ENCODE measurements at places on chromosomes 1 and 21. TPM values are rescaled to one million over a fixed set of nuclear protein-coding genes. Genes with fewer than 3 reads are reported as not detected.
A peak's percentile ranks its signal among the peaks of the same experiment; 100 is the strongest.

DNA sequence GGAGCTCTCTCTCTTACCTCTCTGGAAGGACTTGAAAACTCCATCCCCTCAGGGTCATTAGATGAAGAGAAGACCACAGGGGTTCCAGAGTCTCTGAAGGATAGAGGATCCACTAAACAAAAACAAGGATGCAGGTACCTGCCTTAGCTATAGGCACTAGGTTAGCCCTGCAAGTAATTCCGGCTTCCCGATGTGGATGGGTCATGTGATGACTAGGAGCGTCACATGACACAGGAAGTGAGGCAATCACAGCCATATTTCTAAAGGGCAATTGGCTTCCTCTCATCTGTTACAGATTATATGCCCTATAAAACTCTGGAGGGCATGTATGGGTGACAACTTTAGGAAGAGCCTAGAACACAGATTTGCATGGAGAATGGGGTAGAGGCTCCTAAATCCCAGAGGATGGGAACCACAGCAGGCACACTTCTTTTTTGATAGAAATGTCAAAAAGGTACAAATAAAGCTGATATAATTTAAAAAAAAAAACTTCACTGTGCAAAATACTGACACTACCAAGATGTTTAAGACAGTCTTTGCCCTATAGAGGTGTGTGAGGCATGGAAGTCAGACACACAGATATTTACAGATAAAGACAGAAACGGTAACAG, 14.1 kb downstream of the ENTREP3 start:
- peaks cover 29% of the 10 kb centered on the region for H3K36me3 ChIP-seq
- DNase-seq = peak; percentile 80
- H3K4me1 ChIP-seq = peaks cover 28% of the 10 kb centered on the region
- peak overlapping the region; percentile 27 for H3K4me3 ChIP-seq
- H3K27ac ChIP-seq = peak overlapping the region; percentile 71
- no peaks in the 10 kb centered on the region for H3K27me3 ChIP-seq

- no peaks in the 10 kb centered on the region for H3K36me3 ChIP-seq
- no peaks in the 10 kb centered on the region for H3K4me1 ChIP-seq
- H3K27ac ChIP-seq = no peak overlapping the region
- no peaks in the 10 kb centered on the region for H3K27me3 ChIP-seq
- no peak overlapping the region for H3K4me3 ChIP-seq
- DNase-seq = no peak
Measured at GRCh38 chr1:166119471-166119965, 47.3 kb downstream of the FAM78B start.

CD160 gene
- 0.58 TPM for total RNA-seq

GRCh38 chr1:92538048-92538412, 51.3 kb upstream of the GFI1 start:
- H3K27me3 ChIP-seq = no peaks in the 10 kb centered on the region
- H3K4me3 ChIP-seq = no peak overlapping the region
- no peak for DNase-seq
- no peaks in the 10 kb centered on the region for H3K4me1 ChIP-seq
- H3K36me3 ChIP-seq = no peaks in the 10 kb centered on the region

GRCh38 chr1:77671836-77672235, 10.6 kb downstream of the ZZZ3 start:
- H3K36me3 ChIP-seq = no peaks in the 10 kb centered on the region
- H3K4me1 ChIP-seq = peaks cover 60% of the 10 kb centered on the region
- DNase-seq = no peak
- H3K27me3 ChIP-seq = no peaks in the 10 kb centered on the region
- H3K4me3 ChIP-seq = no peak overlapping the region

DNA sequence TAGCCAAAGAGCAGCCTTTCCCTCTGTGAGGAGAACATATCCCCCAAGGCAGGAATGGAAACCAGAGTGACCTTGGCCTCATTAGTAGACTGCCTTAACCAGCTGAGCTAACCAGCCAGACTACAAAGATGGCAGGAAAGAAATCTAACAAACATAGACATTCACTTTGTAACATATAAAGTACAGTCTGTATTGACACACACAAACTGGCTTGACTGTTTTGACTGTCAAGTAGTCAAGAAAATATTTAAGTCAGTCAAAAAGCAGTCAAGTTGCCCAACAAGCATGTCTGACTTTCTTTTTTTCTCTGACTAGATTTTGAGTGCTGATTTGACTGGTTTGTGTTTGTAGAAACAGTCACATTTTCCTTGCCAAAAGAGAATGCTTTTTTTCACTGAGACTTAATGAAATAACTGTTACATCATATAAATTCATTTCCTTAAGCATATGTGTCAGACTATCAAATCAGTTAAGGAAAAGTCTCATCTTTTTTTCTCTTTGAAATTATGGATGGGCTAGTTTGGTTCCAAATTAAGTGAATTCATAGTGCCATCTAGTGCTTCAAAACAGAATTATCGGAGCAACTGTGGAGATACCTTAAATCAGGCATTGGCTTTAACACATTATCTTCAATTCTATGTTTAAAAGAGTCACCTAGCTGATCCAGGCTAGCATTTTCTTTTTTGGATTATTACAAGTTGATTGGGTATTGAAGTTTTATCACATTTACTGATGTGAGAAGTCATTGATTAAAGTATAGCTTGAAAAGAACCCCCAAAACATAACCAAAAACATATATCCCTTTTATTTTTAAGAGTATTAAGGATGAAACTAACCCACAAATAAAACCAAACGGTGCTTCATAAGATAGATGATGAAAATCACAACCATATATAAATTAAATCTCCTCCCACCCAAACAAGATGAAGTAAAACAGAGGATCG, 75.0 kb downstream of the ATP6V1G3 start:
- no peaks in the 10 kb centered on the region for H3K36me3 ChIP-seq
- H3K4me1 ChIP-seq = no peaks in the 10 kb centered on the region
- H3K27ac ChIP-seq = no peak overlapping the region

DNA sequence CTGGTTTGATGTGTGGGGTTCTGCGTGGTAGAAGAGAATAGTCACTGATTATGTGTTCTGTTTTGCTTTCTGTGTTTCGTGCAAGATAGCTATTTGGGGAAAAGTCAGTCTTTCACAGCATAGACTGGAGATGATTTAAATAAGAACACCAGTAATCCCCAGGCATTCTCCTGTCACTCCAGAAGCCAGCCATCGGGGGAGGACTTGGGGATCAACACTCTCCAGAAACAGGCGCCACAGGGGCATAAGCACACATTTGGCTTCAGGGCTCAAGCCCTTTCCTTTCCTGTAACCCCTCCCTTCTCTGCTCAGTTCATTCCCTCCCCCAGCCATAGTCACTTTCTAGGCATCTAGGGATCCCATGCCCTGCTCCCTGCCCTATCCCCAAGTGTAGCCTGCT, 97.3 kb upstream of the BEND5 start:
- DNase-seq = no peak
- no peak overlapping the region for H3K27ac ChIP-seq
- no peaks in the 10 kb centered on the region for H3K4me1 ChIP-seq
- H3K4me3 ChIP-seq = no peak overlapping the region
- no peaks in the 10 kb centered on the region for H3K36me3 ChIP-seq
- no peaks in the 10 kb centered on the region for H3K27me3 ChIP-seq

CEP350 gene
- 46.3 TPM for total RNA-seq

GRCh38 chr1:39936724-39937491, 18.0 kb upstream of the MFSD2A start:
- H3K36me3 ChIP-seq = no peaks in the 10 kb centered on the region
- H3K4me1 ChIP-seq = no peaks in the 10 kb centered on the region
- no peak for DNase-seq
- H3K4me3 ChIP-seq = no peak overlapping the region
- H3K27me3 ChIP-seq = no peaks in the 10 kb centered on the region

SPOCD1 gene
- not detected for total RNA-seq

- no peaks in the 10 kb centered on the region for H3K36me3 ChIP-seq
- no peak overlapping the region for H3K27ac ChIP-seq
- H3K4me1 ChIP-seq = no peaks in the 10 kb centered on the region
Measured at GRCh38 chr1:5388622-5389021, 603.6 kb downstream of the NPHP4 start.

LCE3D gene
- total RNA-seq = not detected

GRCh38 chr21:37478794-37479193, 112.2 kb downstream of the DYRK1A start:
- no peaks in the 10 kb centered on the region for H3K36me3 ChIP-seq
- no peak overlapping the region for H3K4me3 ChIP-seq
- H3K27ac ChIP-seq = no peak overlapping the region
- H3K4me1 ChIP-seq = peaks cover 7% of the 10 kb centered on the region
- no peak for DNase-seq

TPM3 gene
- total RNA-seq = 155 TPM

PTGFR gene
- total RNA-seq = 0.22 TPM

GRCh38 chr1:172149346-172149745, 271.1 kb upstream of the C1orf105 start:
- no peak for DNase-seq
- no peaks in the 10 kb centered on the region for H3K27me3 ChIP-seq
- peaks cover 35% of the 10 kb centered on the region for H3K4me1 ChIP-seq
- H3K27ac ChIP-seq = no peak overlapping the region

DNA sequence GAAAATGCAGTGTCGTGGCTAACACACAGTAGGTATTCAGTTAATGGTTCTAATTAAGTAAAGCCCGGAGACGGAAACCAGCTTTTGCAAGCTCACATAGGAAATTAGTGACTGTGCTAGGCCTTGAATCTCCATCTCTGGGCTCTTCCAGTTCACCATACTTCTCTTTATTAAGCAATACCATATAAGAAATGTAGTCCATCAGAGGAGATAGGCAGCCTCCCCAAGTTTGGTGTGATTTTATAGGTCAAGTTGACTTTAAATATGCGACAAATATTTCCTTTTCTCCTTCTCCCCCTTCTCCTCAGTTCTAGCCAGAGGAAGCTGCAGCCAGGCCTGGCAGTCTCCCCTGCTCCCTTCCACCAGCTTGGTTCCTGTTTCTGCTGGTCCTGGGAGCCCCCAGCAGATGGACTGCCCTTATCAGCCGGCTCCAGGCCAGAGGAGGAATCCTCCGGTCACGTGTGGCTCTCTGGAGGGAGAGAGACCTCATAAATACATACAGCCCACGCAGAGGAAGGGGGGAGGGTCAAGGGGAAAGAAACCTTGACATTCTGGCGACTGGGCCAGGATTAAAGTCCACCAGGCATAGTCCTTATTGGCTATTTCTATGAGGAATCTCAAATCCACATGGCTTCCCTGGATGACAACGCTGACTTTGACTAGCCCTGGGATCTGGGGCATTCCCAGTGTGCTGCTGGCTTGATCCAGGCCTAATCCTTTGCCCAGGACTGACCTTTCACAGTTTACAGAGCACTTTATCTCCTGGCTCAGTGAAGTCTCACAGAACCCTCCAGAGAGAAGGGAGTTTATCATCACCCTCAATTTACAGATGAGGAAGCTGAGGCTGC, 115.1 kb upstream of the JUN start:
- H3K36me3 ChIP-seq = no peaks in the 10 kb centered on the region
- H3K27ac ChIP-seq = peak overlapping the region; percentile 75
- H3K4me3 ChIP-seq = no peak overlapping the region
- DNase-seq = peak; percentile 85
- H3K4me1 ChIP-seq = peaks cover 75% of the 10 kb centered on the region

DNA sequence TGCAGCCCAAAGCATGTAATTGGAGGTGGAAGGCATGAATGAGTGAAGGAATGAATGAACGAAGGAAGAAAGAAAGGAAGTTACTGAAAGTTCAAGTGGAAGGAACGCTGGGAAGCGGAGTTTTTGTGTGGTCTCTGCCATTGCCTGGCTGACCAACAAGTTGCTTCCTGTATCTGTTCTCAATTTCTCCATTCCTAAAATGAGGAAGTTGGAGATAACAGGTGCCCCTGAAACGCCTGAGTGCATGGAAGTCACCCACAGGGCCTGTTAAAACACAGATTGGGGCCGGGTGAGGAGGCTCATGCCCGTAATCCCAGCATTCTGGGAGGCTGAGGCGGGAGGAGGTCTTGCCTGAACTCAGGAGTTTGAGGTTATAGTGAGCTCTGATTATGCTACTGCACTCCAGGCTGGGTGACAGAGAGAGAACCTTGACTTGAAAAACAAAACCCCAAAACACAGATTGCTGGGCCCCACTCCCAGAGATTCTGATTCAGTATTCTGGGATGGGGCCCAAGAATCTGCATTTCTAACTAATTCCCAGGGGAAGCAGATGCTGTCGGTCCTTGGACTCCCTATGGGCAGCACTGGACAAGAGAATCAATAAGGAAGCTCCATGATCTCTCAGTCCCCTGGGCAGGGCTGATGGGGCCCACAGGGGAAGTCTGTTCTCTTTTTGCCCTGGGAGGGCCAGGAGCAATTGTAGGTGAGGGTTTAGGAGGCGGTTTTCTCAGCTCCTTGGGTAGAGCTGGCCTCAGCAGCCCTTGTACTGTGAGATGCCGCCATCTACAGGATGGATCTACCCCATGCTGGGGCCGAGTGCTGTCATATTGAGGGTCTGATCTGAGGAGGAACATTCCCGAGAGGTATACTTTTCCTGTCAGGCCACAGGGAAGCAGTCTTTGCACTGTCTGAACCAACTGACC, 3.3 kb upstream of the CNR2 start:
- no peaks in the 10 kb centered on the region for H3K27me3 ChIP-seq
- no peaks in the 10 kb centered on the region for H3K36me3 ChIP-seq
- H3K4me1 ChIP-seq = peaks cover 18% of the 10 kb centered on the region
- H3K27ac ChIP-seq = no peak overlapping the region
- peak; percentile 56 for DNase-seq

IARS2 gene
- 88.4 TPM for total RNA-seq

DNA sequence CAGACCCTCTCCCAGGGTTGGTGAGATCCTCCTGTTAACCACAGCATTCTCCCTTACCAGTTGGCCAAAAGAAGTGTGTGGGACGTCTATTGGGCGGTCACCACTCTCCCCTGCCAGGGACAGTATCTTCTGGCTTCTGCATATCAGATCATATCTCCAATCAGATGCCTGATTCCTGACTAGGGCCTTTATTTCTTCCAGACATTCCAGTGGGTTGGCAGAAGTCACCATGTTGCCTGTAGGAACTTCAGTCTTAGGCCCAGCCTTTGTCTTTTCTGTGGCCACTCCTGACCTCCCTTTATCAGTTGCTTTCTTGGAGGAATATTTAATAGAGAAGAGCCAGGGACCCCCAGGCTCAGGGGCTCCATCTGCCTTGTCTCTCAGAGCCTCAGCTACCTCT, 130.4 kb upstream of the F3 start:
- no peak overlapping the region for H3K4me3 ChIP-seq
- no peak overlapping the region for H3K27ac ChIP-seq
- no peaks in the 10 kb centered on the region for H3K27me3 ChIP-seq

DNA sequence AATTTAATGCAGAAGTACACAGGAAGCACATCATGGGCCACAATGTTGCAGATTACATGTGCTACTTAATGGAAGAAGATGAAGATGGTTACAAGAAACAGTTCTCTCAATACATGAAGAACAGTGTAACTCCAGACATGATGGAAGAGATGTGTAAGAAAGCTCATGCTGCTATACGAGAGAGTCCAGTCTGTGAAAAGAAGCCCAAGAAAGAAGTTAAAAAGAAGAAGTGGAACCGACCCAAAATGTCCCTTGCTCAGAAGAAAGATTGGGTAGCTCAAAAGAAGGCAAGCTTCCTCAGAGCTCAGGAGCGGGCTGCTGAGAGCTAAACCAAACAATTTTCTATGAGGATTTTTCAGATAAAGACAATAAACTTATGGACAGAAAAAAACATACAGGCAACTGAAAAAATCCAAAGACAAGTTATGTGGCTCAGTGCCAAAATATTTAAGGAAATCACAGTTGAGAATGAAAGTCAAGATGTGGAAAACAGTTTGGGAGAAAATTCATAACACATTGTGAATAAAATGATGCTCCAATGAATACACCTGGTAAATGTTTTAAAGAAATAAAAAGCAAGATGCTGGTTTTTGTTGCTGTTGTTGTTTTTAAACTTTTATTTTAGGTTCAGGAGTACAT, 2.8 kb upstream of the ZNF644 start:
- H3K36me3 ChIP-seq = peaks cover 1% of the 10 kb centered on the region
- H3K4me1 ChIP-seq = peaks cover 26% of the 10 kb centered on the region
- no peaks in the 10 kb centered on the region for H3K27me3 ChIP-seq
- DNase-seq = no peak
- H3K27ac ChIP-seq = no peak overlapping the region
- H3K4me3 ChIP-seq = no peak overlapping the region
